ENCODE measurements at places on chromosomes 16 and 17. TPM values are rescaled to one million over a fixed set of nuclear protein-coding genes. Genes with fewer than 3 reads are reported as not detected.

Gene KRTAP16-1
- total RNA-seq: not detected

Gene MTSS2
- total RNA-seq: 33.0 TPM

Gene HP
- total RNA-seq: 41.4 TPM

Gene BCO1
- total RNA-seq: 3.0 TPM

Gene IL32
- 181 TPM for total RNA-seq

Gene CHRNE
- total RNA-seq: 1.3 TPM

Gene TACO1
- total RNA-seq: 18.4 TPM

Gene ACSM2B
- total RNA-seq: 48.2 TPM

Gene SLC5A11
- total RNA-seq: 1.2 TPM

DNA sequence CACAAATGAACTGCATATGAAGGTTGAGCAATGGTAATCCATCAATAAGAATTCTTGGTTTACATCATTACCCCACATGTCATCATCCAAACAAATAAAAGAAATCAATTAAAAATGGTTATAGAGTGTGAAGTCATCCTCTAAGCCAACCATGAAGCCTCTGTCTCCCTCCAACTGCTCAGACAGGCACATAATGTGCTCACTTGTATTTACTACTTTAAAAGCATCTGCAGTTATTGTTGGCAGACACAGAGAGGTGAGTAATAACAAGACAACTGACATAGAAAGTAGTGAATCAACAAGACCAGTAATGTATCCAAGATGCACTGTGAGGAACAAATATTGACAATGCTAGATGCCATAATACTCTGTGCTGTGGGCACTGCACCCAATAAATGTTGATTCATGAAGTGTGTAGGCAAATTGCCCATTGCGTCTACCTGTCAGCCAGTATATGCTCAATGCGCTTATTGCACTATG is 20.0 kb downstream of the ADAMTS18 start:
- no peak for DNase-seq
- no peaks in the 10 kb centered on the region for H3K36me3 ChIP-seq
- no peak overlapping the region for H3K4me3 ChIP-seq
- H3K4me1 ChIP-seq: no peaks in the 10 kb centered on the region

DNA sequence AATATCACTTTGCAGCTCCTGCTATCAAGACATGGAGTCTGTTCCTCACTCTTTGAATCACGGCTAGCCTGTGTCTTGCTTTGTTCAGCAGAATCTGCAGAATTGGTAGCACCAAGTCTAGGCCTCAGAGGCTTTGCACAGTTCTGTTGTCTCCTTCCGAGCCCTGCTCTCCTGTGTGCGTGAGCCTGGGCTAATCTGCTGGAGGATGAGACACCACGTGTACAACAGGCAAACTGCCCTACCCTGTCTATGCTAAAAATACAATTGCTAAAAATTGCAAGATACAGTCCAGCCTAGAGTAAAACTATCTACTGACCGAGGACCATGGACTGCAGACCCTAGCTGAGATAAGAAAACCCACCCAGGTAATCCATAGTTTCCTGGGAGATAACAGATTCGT is 484.7 kb downstream of the NPIPA7 start:
- H3K27me3 ChIP-seq: no peaks in the 10 kb centered on the region
- H3K27ac ChIP-seq: no peak overlapping the region
- H3K36me3 ChIP-seq: no peaks in the 10 kb centered on the region
- H3K4me1 ChIP-seq: no peaks in the 10 kb centered on the region
- no peak for DNase-seq

GRCh38 chr16:87236516-87237115 is 80.6 kb downstream of the C16orf95 start:
- no peaks in the 10 kb centered on the region for H3K27me3 ChIP-seq
- no peak overlapping the region for H3K4me3 ChIP-seq
- H3K4me1 ChIP-seq: no peaks in the 10 kb centered on the region
- H3K27ac ChIP-seq: no peak overlapping the region

DNA sequence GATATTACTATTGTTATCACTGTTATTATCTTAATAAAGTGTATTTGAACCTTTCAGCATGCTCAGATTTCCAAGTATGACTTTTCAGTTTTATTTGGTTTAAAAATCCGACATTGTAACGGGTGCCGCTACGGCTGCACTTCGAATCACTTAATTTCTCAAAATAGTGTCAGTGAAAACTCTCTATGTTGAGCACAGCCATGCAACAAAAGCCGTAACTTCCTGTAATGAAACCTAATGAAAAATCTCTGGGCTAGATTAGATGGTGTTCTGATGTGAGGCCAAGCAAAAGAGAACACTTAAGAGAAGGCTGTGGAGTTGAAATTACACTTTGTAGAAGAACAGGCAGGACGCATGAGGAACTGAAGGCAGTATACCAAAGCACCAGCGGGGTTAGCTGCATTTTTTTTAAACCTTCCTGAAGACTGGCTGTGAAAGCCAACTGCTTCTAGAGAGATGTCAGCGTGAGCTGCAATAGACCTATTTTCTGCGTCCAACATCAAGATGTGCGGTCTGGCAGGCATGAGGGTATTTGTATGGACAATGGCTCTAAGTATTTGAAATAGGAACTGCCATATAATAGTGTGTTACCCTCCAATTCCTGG is 1545.0 kb upstream of the GOT2 start:
- no peaks in the 10 kb centered on the region for H3K36me3 ChIP-seq
- H3K27ac ChIP-seq: no peak overlapping the region
- no peaks in the 10 kb centered on the region for H3K27me3 ChIP-seq

- no peaks in the 10 kb centered on the region for H3K27me3 ChIP-seq
- peak; percentile 84 for DNase-seq
- H3K27ac ChIP-seq: no peak overlapping the region
- H3K36me3 ChIP-seq: no peaks in the 10 kb centered on the region
- H3K4me1 ChIP-seq: no peaks in the 10 kb centered on the region
- no peak overlapping the region for H3K4me3 ChIP-seq
Measured at GRCh38 chr17:6303664-6304063, 131.3 kb downstream of the AIPL1 start.

DNA sequence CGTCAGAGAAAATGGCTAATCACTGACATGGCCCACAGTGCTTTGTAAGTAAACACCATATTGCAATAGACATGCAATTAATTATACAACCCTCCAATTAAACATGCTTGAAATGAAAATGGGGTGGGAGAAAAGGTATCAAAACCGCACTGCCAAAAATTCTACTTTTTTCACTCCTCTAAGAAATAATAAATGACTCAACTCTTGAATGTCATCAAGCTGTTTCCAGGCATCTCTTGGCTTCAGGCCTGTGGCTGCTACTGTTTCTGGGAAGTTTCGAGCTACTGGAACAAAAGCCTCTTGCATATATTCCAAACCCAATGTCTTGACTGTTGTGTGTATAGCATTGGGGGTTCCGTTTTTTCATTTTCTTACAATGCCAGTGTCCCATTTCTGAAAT is 412.6 kb downstream of the RBFOX1 start:
- no peaks in the 10 kb centered on the region for H3K27me3 ChIP-seq
- DNase-seq: no peak
- H3K36me3 ChIP-seq: no peaks in the 10 kb centered on the region
- no peak overlapping the region for H3K4me3 ChIP-seq
- no peak overlapping the region for H3K27ac ChIP-seq

DNA sequence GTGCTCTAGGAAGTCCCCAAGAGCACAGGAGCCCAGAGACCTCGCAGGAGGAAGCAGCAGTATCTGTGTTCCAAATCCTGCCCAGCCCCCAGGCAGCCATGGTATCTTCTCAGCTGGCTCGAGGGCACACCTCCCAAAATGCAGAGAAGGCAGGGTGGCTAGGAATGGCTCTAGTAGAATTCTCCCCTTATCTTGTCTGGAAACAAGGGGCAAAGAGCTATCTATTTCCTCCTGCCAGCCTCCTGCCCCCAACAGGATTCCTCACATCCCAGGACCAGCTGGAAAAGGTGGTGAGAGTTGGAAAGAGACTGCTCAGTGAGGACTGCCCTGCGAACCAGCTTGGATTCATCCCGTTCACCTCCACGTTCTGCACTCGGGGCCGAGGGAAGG is 8.6 kb upstream of the TSPOAP1 start:
- DNase-seq: peak; percentile 58
- peak overlapping the region; percentile 11 for H3K27ac ChIP-seq
- no peak overlapping the region for H3K4me3 ChIP-seq
- no peaks in the 10 kb centered on the region for H3K4me1 ChIP-seq
- H3K36me3 ChIP-seq: no peaks in the 10 kb centered on the region
- no peaks in the 10 kb centered on the region for H3K27me3 ChIP-seq

GRCh38 chr16:11650641-11651591 is 17.3 kb upstream of the SNN start:
- DNase-seq: no peak
- no peak overlapping the region for H3K4me3 ChIP-seq
- H3K36me3 ChIP-seq: no peaks in the 10 kb centered on the region
- no peak overlapping the region for H3K27ac ChIP-seq
- no peaks in the 10 kb centered on the region for H3K27me3 ChIP-seq

DNA sequence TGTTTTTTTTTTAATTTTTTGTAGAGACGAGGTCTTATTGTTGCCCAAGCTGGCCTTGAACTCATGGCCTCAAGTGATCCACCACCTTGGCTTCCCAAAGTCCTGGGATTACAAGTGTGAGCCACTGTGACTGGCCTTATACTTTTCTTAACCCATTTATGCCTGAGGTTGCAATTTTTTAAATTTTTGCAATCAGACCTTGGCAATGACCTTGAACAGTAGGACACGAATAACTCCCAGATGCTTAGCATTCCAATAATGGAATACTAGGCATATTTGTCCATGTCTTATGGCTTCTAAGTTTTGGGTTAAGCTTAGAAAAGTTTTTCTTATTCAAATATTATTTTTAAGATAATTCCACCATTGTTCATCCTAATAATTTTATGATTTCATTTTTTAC is 28.3 kb upstream of the TMEM97 start:
- H3K4me3 ChIP-seq: no peak overlapping the region
- no peaks in the 10 kb centered on the region for H3K4me1 ChIP-seq
- no peaks in the 10 kb centered on the region for H3K27me3 ChIP-seq
- no peak for DNase-seq

DNA sequence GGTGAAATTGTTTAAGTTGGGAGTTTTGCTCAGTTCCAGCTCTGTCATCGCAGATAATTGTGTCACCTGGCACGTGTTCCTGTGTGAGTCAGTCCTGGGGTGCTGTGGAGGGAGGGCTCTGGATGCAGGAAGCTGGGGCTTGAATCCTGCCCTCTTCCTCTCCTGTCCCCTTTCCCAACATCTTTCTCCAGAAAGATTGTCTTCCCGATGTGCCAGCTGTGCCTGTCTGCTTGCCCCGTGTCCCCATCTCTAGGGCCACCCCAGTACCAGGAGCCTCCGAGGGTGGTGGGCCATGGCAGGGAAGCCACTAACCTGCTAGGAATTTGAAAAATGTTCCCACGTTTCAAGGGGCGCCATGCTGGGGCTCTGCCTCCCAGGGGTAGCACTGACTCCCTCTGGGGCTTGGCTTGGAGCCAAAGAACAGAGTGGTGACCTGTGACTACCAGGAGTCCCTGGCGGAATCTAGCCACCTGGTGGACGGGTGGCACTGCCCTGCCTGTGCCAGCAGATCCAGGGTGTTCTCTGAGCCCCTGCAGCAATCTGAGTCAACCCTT is 198.1 kb downstream of the ENGASE start:
- no peak overlapping the region for H3K4me3 ChIP-seq
- no peak overlapping the region for H3K27ac ChIP-seq
- no peaks in the 10 kb centered on the region for H3K4me1 ChIP-seq
- DNase-seq: peak; percentile 59
- H3K27me3 ChIP-seq: no peaks in the 10 kb centered on the region

GRCh38 chr16:73265935-73266334 is 218.0 kb upstream of the ZFHX3 start:
- no peak overlapping the region for H3K27ac ChIP-seq
- no peak for DNase-seq
- no peaks in the 10 kb centered on the region for H3K27me3 ChIP-seq
- H3K4me3 ChIP-seq: no peak overlapping the region
- no peaks in the 10 kb centered on the region for H3K36me3 ChIP-seq
- H3K4me1 ChIP-seq: no peaks in the 10 kb centered on the region

- peaks cover 2% of the 10 kb centered on the region for H3K27me3 ChIP-seq
- no peak for DNase-seq
- no peaks in the 10 kb centered on the region for H3K36me3 ChIP-seq
- peaks cover 8% of the 10 kb centered on the region for H3K4me1 ChIP-seq
Measured at GRCh38 chr16:52552643-52553042, 5.7 kb upstream of the TOX3 start.

DNA sequence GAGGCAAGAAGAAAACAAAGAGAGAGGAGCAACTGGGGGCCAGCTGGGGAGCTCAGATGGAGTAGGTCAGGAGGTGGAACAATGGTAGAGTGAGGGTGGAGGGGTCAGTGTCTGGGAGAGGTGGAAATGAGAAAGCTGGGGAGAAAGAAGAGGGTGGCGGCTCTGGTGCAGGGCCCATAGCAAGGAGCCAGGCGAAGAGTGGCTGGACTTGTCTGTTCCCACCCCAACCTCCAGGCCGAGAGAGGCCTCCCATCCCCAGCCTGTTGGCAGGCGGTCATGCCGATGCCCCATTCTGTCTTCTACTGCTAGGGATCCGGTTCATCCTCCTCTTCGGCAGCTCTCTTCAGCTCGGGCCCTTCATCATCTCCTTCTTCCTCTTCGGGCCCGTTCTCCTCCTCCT is 31.3 kb downstream of the AP1G1 start:
- no peaks in the 10 kb centered on the region for H3K4me1 ChIP-seq
- no peaks in the 10 kb centered on the region for H3K27me3 ChIP-seq
- no peak for DNase-seq
- H3K4me3 ChIP-seq: no peak overlapping the region
- H3K27ac ChIP-seq: no peak overlapping the region
- H3K36me3 ChIP-seq: no peaks in the 10 kb centered on the region

DNA sequence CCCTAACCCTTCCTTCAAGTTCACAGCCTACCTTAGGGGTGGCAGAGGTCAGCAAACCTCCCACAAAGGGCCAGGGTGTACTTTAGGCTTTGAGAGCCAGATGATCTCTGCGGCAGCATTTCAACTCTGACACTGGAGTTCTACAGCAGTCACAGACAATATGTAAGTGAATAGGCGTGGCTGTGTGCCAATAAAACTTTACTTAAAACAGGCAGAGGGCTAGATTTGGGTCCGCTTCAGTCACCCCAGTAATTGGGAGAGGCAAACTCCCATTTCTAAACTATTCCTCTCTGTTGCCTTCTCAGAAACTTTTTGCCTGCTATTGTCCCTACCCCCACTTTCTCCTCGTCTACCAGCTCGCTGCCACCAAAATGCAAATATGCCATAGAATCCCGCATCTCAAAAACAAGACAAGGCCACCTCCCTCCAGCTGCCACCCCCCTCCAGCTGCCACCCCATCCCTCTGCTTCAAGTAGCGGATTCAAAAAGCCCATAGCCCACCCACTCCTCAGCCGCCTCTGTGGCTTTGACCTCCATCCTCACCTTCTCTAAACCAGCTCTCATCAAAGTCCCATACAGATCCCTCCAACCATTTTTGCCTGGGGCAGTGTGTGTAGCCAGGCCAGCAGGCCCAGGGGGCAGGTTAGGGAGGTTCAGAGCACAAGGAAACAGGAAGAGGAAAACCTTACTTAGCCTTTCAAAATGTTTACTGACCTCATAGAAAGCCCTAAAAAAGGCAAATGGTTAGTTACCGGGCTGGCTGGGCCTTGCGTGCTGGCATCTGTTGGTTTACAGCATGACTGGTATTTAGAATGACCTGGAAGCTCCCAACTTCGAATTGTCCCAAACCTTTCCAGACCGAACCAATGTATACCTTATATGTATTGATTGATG is 19.9 kb upstream of the DNAH17 start:
- no peaks in the 10 kb centered on the region for H3K27me3 ChIP-seq
- H3K27ac ChIP-seq: no peak overlapping the region
- no peak overlapping the region for H3K4me3 ChIP-seq
- H3K36me3 ChIP-seq: no peaks in the 10 kb centered on the region
- peaks cover 5% of the 10 kb centered on the region for H3K4me1 ChIP-seq

Data from kidney (tissue), 22 donors.